ENCODE measurements at places on chromosomes 6 and 20.

DNA sequence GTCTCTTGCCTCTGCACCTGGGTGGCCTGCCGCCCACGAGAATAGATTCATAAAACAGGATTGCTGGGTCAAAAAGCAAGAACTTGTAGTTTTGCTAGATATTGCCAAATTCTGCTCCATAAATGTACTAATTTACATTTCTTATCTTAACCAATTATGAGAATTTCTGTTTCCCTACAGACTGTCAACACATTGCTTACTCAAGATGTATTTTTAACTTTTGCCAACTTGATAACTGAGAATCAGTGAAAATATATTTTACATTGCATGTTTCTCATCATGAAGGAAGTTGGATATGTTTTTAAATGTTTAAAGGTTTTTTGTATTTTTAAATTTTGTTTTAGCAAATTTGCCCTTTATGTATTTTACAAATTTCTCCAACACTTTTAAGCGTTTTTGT lies 664.8 kb downstream of the MMUT start:
- DNase-seq = no peak

DNA sequence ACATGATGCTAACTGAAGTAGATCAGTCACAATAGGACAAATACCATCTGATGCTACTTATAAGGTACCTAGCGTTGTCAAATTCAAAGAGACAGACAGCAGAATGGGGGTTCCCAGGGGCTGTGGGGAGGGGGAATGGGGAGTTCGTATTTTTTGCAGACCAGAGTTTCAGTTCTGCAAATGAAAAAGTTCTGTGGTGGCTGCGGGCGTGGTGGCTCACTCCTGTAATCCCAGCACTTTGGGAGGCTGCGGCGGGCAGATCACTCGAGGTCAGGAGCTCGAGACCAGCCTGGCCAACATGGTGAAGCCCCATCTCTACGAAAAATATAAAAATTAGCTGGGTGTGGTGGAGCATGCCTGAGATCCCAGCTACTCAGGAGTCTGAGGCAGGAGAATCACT lies 68.1 kb downstream of the SLC22A23 start:
- no peak for DNase-seq

GRCh38 chr20:17449031-17449430 lies 82.1 kb downstream of the BFSP1 start:
- DNase-seq = no peak

DNA sequence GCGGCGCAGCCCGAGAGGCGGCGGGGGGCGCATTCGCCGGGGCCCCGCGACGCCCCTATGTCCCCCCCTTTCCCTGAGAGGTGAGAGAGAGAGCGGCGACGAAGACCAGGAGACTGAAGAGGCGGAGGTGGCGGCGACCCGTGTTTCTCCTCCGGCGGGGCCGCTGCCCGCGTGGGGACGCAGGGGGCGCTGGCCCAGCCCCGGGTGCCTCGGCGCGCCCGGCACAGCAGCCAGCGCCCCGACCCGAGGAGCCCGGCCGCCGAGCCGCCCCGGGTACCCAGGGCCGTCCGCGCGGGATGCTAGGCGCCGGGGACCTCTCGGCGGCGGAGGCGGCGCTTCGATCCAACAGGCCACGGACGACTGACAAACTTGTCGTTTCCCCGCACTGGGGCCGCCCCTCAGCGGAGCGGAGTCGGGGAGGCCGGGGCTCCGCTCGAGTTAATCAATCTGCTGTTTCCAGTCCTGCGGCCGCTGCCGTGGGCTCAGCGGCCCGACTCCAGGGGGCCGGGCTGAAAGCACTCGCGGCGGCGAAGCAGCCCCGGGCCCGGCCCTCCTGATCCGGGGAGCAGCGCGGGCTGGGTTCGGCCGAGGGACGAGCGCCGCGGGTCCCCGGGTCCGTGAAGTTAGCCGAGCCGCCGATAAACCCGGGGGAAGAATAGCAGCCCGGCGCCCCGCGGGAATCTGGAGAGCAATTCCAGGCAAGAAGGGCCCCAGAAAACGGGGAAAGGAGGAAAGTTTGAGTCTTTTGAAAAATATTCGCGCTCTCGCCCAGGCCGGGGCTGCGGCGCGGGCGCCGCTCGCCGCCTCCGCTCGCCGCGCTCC lies 631 bp downstream of the MDGA1 start:
- DNase-seq = peak; percentile 30

DNA sequence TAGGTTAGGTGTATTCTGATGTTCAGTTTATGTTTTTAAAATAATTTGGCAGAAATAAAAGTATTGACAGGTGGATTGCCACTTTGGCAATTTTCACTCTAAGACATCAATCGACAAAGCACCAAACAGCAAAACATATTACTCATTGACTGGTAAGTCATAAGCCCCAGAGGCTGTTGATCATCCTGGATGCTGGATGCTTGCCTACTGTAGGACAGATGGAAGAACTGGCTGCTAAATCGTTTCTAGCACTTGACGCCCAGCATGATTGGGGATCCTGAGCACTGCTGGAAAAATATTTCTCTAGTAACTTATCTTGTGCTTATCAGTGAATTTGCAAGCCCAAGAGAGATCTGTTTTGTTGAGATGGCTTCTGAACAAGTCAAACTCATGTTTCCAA lies 1001.9 kb upstream of the FLRT3 start:
- DNase-seq = no peak

DNA sequence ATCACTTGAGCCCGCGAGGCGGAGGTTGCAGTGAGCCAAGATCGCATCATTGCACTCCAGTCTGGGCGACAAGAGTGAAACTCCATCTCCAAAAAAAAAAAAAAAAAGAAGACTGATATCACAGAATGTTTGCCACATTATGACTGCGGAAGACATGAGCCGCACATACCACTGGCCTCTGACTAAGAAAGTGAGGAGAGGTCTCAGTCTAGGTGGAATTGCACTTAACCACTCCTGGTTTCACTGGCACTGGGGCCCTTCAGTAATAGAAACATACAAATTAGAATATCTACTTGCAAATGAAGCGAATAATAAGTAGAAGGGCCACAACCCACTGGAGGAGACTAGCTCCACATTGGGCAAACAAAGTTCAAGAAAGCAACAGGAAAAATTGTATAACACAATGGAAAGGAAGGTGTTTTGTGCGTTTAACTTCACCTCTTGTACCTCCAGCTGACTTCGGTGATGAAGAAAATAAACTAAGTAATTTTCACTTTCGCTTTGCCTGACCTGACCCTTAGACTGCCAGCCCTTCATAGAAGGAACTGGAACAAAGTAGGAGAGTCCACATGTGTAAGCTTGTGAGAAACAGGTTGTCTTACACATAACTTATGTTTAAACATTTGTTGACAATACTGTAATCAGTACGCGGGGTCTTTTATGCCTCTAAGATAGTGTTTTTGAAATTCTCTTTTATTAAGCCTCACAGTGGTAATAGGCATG lies 147.5 kb upstream of the TSHZ2 start:
- no peak for DNase-seq

DNA sequence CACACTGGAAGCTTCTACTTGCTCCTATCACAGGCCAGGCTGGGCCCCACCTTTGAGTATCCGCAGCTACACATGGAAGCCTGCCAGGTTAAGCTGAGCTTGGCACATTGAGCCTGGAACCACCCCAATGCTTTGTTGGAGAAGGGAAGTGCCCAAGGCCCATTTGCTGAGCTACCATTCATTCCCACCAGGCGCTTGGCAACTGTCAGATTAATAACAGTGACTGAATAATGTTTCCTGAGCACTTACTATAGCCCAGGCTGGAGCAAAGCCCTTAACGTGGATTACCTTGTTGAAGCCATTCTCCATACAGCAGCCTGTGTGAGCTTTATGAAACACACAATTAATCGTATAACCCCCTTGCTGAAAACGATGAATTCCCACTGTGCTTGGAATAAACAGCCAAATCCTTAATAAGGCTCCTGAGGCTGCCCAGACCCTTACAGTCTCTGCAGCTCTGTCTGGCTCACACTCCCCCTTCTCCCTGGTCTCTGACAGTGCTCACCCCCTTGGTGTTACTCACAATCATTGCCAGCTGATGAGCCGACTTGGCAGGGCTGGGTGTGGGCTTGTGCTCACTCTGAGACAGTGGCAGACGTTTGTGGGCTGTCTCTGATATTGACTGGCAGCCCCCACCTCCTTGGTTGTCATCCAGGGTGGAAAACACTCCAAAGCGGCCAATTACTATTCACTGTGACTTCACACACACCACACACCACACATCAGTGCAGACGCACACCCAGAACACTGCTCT lies 357.1 kb downstream of the MAFB start:
- DNase-seq = peak; percentile 38

GRCh38 chr6:154894902-154895301 lies 100.2 kb upstream of the TIAM2 start:
- DNase-seq = no peak

DNA sequence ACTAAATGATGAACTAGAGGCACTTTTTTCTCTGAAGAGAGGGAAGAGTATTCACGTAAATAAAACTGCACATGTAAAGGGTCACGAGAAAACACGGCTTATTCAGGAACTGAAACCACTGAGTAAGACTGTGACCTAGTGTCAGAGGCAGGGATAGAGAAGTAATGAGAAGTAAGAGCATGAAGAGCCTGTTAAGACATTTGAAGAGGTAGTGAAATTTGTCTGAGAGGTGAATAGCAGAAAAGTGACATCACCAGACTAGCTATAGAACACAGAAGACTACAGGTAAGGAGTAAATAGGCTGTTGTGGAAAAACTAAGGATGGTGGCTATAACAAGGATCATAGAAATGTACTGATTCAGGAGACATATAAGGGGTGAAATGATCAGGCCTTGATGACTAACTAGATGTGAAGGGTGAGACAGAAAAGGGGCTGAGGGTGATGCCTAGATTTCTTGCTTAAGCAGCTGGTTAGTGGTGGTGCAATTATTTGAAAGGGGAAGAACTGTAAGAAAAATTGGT lies 76.8 kb downstream of the REV3L start:
- DNase-seq = peak; percentile 45

DNA sequence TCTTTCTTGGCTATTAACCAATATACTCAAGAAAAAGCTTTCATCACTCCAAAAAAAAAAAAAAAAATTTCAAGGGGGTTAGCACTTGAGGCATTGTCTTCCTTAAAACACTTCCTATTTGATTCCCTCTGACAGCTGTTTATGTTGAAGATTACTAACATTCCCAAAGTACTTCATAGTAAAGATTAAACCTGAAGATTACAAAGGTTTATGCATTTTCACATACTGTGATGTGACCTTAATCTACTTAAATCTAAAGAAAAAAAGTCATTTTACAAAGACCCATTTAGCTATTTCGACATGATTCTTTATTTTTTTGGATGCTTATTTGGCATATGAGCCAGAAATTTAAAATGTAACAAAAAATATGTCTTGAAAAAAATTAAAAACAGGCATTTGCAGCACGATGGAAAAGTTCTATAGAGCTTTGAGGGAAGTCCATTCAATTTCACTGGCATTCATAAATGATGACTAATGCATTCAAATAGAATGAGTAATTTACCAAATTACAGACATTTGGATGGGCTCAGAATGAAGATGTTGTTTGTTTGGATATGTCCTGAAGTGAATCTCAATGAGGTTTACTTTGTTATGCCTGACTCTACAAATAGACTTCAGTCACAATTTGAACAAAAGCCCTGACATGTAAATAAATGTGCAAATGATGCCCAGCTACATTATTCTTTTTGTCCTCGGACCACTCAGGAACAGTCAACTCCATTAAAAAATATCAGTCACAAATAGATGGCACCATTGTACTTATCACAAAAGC lies 674.6 kb upstream of the MARCKS start:
- DNase-seq = peak; percentile 69

DNA sequence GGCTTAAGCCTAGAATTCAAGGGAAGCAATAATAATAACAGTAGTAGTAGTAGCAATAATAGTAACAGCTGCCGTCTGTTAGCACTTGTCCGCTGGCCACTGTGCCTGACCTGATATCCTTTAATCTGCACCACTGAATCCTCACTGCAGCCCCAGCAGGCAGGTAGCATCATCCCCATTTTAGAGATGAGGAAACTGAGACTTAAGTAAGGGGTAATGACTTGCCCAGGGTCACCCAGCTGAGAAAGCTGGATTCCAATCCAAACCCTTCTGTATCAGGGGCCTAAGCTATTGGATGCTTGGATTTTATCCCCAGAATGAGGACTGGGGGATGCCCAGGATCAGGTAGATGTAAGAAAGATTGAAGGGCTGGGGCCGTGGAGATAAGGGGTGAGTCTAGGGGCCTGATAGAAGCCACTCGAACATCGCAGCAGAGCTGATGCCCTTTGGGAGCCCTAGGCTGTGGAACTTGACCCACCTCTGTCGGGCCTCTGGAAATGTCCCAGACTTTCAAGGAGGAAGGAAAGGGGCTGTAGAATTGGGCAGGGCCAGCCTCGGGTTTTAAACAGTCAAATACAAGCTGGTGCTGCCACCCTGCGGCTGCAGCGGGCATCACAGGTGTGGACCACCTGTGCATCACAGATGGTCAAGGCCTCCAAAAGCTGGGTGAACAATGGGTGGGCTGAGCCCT lies 102.1 kb upstream of the MYL9 start:
- DNase-seq = peak; percentile 57

DNA sequence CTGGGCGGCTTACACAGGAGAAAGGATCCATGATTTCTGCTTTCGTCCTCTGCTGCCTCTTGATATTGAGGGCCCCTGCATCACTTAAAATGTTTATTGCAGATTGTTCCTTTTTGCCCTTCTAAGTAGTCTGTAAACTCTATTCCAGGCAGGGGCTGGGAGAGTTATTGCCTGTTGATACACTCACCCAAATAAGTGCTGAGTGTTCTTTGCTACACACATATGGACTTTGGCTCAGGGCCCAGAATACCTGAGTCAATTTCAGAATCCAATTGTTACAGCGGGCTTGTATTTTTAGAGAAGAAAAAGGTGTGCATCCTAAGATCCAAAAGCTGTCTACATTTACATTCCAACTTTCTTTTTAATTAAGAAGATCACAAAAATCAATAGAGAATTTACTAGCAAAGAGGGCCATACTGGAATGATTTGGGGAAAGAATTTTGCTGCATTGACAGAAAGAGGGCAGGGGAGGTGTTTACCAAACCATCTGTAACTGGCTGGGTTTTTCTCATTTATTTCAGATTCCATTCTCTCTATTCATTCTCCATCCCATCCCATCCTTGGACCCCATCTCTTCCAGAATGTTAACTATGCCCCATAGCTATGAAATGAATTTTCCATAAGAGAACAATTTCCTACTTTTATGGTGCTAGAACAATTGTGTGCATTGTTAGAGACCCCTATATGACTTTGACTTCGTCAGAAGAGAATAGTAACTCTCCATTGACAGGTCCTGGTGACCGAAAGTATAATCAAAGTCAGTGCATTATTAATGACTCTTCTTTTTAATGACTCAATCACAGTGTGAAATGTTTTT lies 959.9 kb upstream of the FLRT3 start:
- DNase-seq = no peak

DNA sequence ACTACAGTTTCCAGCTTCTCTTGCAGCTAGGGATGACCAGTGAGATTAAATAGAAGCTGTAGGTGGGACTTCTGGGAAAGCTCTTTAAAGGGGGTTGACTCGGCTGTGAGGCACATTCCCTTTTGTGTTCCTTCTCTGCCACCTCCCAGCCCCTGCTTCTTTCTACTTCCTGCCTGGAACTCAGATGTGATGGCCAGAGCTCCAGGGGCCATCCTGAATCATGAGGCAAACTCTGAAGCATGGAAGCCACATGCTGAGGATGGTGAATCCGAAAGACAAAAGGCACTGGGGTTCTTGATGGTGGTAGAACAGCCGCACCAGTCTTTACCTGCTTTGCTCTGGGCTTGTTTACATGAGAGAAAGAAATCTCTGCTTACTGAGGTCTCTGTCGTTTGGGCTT lies 9.1 kb downstream of the CEBPB start:
- DNase-seq = no peak

GRCh38 chr6:64497634-64498033 lies 862.0 kb downstream of the PHF3 start:
- DNase-seq = no peak
